ENCODE measurements at places on chromosomes 2 and 18.

- peak; percentile 40 for DNase-seq
Measured at GRCh38 chr2:26144953-26145680, 27.8 kb upstream of the GAREM2 start.

DNA sequence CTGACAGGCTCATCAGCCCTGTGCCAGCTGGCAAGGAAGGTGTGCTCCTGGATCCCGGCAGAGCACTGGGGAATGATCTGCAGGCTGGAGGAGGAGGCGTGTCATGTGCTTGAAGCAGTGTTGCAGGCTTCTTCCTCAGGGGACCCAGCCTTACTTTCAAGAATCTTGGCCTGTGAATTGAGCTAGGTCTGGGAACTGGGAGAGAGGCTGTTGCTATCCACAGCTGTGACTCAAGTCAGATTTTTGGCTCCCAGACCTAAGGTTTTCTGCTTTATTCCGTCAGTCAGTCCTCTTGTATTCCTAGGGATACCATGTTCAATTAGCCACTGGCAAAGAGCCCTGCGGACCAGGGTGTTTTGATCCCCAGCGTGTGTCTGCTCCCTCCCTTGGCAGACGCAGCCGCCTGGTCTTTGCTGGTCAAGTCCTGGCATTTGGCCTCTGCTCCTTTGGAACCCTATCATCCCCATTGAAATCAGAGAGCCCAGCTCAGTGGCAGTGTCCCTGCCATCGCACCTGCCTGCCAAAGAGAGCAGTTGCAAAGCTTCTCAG, 32.4 kb downstream of the ASB1 start:
- no peak for DNase-seq

GRCh38 chr2:171824086-171824485, 70.0 kb downstream of the SLC25A12 start:
- no peak for DNase-seq

GRCh38 chr2:161596148-161596547, 28.1 kb upstream of the SLC4A10 start:
- DNase-seq, result no peak

DNA sequence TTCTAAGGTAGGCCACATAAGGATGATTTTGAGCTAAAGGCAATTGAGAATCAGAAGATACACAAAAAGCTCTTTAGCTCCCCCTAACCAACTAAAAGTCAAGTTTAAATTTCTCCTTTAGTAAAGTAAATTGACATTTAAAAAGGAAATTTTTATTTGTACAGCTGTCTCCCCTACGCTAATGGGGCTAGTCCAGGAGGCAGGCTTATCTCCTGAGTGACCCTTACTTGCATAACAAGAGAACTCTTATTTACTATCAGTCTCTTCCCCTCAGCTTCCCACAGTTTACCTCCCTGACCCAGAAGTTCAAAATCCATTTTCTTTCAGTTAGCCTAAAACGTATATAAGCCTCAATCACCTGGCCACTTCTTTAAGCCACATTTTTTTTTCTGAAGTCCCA, 1002.8 kb upstream of the NRXN1 start:
- no peak for DNase-seq

DNA sequence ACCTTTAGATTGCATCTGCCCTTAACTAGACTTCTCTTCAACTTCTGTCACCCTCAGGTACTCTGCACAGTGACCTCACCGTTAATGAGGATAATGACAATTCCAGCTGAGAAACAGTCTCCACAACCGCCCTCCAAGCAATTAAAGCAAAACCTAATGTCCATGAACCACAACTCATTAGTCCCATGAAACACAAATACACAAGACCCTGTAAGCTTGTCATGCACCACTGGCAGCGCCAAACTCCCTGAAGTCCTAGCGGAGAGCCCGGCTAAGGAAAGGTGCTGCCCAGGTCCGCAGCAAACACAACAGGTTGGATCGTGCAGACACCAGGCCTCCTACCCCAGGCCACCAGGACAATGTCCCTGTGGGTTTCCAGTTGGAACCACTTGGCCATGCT, 7.4 kb downstream of the SMAD7 start:
- no peak for DNase-seq

DNA sequence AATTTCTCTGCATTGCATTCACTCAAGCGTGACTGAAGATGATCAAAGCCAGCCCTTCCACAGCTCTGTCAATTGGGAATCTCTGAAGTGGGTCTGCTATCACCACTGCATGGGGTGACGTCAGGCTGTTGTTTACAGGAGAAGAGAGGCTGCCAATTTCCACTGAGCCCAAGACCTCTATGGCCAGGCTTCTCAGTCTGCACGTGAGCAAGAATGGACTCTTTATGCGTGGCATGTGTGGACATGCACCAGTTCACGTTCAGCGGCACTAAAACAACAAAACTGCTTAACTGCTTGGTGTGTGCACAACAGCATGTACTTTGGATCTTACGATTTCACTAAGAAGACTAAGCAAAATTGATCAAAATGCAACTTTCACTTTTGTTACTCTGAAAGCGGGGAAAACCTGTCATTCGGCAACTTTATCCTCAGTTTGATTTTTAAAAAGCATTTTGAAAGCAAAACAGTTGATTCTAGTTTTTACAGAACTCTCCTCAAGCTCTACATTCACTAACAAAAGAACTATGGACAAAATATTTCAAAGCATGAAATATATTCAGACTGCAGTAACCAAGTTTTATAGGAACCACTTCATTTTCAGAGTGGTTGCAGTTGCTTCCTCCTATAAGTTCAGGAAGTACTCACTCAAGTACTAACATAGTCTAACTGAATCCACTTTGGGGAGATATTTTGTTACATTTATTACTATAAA, 77.0 kb upstream of the SERTAD2 start:
- DNase-seq, result peak; percentile 32

- no peak for DNase-seq
Measured at GRCh38 chr2:95008306-95008705, 17.2 kb upstream of the MAL start.

- DNase-seq, result no peak
Measured at GRCh38 chr2:45194596-45194995, 185.3 kb upstream of the SIX2 start.

GRCh38 chr2:130354139-130354428, 1.8 kb upstream of the PTPN18 start:
- DNase-seq, result no peak

DNA sequence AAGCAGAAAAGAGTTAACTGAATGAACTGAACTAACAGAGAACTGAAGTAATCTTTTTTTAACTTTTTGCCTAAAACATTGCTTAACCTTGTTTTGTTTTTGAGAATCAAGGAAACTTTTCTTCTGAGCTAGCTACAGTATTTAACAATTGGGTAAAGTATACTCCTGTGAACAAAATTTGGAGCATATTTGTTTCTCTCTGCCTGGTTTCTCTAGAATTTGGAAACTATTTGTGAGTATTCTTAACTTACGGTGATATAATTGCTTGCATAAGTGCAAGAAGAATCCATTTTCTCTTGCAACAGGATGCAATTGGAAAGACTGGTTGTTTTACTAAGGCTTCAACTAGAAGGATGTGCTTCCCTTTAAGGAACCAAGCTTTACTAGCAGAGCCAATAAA, 65.9 kb upstream of the FAM98A start:
- DNase-seq, result no peak

DNA sequence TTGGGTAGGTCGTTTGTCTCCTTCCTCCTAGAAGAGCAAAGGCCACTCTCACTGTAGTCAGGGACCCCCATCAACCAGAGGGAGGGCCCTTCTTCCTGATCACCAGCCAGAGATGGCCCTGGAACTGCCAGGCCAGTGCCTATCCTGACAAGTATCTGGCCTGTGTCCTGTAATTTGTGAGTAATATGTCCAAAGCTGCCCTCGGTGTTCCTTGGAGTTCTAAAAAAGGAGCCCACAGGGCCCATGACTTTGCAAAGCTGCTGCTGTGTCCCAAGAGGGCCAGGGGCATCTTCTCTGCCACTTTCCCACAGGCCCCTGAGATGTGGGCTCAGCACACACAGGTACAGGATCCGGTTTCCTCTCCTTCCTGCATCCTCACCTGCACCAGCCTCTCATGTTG, 212.4 kb downstream of the SEPTIN10 start:
- no peak for DNase-seq

DNA sequence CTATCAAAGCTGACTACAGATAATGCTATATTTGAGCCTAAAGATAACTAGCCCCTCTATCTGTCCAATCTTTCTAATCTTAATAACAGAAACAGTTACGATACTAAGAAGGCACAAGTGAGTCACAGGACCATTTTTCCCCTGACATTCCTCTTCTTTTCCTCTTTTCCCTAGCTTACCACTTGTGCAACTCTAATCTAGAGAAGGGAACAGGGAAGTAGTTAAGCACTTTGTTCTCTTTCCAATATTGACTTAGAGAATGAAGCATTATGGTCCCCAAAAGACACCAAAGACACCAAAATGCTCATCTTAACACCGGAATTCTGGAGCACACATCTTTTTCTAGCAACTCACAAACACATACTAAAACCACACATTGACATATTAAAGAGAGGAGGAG, 1.8 kb downstream of the PDE11A start:
- no peak for DNase-seq

DNA sequence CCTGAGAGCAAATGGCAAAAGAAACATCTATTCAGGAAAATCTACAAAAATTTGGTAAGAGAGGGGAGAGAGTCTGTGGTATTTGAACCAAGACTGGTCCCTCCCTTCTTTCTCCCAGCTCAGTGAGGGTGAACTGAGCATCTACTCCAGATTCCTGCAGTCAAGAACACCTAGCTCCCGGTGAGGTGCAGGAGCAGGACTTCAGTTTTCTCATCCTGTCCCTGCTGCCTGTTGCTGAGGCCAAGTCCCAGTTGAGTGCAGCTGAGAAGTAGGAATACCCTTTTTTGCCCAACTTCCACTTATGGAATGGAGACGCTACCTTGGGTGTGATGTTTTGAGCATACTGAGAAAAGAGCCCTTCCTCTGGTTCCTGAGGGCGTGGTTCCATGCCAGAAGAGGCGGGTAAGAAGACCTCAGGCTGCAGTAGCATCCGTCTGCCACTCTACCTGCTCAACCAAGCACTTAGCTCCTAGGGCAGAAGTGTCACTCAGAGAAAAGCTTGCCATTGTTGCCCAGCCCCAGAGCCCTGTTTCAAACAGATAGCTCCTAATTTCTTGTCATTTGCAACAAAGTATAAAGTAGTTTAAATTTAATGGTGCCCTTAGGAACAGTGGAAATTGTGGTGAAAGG, 112.9 kb downstream of the SOS1 start:
- no peak for DNase-seq

DNA sequence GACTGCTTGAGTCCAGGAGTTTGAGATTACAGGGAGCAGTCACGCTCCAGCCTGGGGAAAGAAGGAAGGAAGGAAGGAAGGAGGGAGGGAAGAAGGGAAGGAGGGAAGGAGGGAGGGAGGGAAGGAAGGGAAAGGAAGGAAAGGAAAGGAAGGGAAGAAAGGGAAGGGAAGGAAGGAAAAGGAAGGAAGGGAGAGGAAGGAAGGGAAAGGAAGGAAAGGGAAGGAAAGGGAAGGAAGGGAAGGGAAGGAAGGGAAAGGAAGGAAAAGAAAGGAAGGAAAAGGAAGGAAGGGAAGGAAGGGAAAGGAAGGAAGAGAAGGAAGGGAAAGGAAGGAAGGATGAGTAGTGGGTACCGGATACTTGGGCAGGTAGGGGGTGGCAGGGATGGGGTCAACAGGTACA, 32.3 kb downstream of the GPR155 start:
- DNase-seq, result no peak

- DNase-seq, result no peak
Measured at GRCh38 chr2:32485399-32485798, 128.6 kb downstream of the BIRC6 start.

DNA sequence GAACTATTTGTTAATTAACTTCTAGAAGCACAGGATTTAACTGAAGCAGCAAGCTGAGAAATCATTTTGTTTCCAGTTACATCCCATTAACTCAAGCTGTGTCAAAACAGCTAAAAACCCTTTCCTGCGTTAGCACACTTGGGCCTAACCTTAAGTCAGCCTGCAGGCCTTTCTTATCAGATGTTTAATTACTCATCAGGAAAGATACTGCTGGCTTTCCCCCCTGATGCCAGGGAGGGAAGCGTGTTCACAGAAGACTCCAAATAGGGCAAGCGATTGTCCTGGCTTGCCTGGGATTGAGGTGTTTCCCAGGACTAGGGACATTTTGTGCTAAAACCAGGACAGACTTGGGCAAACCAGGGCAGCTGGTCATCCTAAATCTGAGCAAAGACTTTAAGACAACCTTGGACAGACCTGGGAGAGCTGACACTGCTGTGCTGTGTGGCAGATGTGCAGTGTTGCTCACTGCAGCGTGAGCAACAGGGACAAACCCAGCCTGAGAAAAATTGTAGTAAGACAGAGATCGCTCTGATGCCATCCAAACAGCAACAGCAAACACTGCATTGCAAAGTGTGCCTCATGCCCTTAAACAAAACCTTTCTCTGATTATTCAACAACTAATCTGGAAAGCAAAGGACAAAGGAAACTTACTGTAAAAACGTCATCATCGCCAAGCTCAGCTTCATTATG, 100.9 kb downstream of the SPRED2 start:
- DNase-seq, result no peak

GRCh38 chr2:112305132-112305531, 29.7 kb downstream of the ZC3H6 start:
- DNase-seq, result no peak

DNA sequence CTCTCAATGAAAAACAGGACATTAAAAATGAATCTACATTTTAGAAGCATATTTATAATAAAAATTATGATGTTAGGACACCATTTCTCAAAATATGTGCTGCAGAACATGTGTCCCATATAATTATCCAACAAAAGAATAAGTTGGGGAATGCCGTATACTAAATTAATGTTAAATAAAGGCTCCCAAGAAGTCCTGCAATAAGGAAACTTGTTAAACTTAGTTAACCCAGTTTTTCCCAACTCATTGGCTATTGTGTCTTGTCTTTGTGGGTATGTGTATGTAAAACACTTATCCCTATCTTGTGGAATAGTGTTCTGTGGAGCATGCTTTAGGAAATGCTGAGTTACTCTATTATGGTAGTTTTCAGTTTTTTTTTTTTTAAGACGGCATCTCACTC, 25.6 kb upstream of the GTF2A1L start:
- DNase-seq, result no peak

GRCh38 chr18:532018-532417, 31.5 kb upstream of the COLEC12 start:
- no peak for DNase-seq

DNA sequence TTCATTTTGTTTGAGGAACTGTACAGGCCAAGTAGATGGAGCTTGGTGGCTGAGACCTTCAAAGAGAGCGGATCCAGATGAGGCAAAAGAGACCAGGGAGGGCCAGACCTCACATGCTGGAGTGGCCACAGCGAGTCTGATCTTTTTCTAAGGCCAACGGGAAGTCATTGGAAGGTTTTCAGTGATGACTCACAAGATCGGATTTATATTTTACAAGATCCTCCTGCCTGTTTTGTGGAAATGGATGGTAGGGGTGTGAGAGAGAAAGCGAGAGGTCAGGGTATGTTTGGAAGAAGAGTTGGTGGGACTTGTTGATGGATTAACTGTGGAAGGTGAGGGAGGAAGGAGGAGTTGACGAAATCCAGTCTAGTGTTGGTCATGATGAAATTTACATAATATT, 44.6 kb upstream of the TUBA3D start:
- DNase-seq, result no peak

- no peak for DNase-seq
Measured at GRCh38 chr2:206562375-206562774, 79.9 kb upstream of the FAM237A start.
